ENCODE measurements at places on chromosomes 6 and 20.

GRCh38 chr20:40673442-40673841, 15.6 kb downstream of the MAFB start:
- no peak for DNase-seq

DNA sequence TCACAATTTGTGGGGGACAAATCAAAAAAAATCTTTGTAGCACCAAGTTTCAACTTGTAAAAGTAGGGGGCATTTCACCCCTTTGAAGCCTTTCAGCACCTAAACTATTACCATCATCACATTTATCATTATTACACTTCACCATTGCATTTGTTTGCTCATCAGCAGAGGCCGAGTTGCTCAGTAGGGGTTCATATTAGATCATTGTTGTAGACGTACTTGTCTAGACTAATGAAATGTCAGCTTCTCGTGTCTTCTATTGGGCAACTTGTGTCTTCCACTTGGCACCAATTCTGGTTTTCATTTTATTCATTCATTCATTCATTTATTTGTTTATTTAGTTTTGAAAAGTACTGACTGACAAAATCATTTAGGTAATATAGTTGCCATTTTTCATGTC, 338.3 kb upstream of the KCNQ5 start:
- no peak for DNase-seq

GRCh38 chr6:159645640-159646039, 47.4 kb downstream of the SOD2 start:
- no peak for DNase-seq

DNA sequence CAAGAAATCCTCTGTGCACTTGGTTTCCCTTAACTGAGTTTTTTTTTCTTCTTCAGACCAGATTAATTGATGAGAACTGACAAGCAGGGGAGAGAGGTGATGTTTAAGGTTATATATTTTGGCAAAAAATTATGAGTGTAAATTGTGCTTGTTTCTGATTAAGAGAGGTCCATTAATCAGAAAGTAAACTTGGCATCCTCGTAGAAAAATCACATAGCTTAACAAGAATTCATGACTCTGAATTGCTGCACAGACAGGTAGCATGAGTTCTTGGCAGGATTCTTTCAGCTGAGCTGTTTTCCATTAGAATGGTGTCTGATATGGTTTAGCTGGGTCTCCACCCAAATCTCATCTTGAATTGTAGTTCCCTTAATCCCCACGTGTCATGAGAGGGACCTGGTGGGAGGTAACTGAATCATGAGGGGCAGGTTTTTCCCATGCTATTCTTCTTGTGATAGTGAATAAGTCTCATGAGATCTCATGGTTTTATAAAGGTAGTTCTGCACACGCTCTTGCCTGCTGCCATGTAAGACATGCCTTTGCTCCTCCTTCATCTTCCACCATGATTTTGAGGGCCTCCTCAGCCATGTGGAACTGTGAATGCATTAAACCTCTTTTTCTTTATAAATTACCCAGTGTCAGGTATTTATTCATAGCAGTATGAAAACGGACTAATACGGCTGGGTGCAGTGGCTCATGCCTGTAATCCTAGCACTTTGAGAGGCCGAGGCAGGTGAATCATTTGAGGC, 34.2 kb upstream of the DDR1 start:
- DNase-seq = no peak

GRCh38 chr6:116797585-116797984, 31.3 kb downstream of the GPRC6A start:
- no peak for DNase-seq

DNA sequence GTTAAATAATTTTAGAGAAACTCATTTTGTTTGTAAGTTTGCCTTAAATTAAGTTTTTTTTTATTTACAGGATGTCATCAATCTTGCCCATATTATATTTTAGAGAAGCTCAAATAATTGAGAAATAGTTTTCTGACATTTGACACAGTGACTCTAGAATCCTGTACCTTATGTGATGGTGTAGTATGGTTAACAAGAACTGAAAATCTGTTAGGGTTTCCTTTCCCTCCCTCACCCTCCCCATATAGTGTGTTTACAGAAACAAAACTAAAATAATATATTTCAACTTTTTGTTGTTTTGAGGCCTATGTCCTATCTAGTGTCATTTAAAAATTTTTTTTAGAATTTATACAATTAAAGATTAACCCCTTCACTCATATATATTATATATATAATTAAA, 91.8 kb downstream of the SESN1 start:
- no peak for DNase-seq

- DNase-seq = peak; percentile 86
Measured at GRCh38 chr20:49888212-49889000, 26.9 kb downstream of the SPATA2 start.

DNA sequence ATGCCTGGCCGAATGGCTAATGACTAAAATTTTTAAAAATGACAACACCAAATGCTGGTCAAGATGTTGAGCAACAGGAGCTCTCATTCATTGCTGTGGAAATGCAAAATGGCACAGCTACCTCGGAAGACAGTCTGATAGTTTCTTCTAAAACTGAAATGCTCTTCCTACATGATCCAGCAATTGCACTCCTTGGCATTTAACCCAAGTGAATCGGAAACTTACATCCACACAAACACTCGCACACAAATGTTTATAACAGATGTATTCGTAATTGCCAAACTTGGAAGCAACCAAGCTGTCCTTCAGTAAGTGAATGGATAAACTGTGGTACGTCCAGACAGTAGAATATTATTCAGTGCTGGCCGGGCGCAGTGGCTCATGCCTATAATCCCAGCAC, 56.4 kb upstream of the NCOA3 start:
- no peak for DNase-seq

GRCh38 chr20:5658912-5659345, 91.3 kb upstream of the SHLD1 start:
- peak; percentile 96 for DNase-seq

- DNase-seq = no peak
Measured at GRCh38 chr6:34969662-34970265, 80.7 kb downstream of the ANKS1A start.

GRCh38 chr6:88970301-88970700, 6.9 kb upstream of the RNGTT start:
- DNase-seq = no peak

GRCh38 chr6:16901782-16902181, 140.5 kb upstream of the ATXN1 start:
- DNase-seq = peak; percentile 76

- DNase-seq = no peak
Measured at GRCh38 chr6:68211242-68211795, 423.8 kb upstream of the ADGRB3 start.
